Sigmoid colon (tissue), 7 donors: ENCODE measurements at places on chromosomes 11 and 22.

DNA sequence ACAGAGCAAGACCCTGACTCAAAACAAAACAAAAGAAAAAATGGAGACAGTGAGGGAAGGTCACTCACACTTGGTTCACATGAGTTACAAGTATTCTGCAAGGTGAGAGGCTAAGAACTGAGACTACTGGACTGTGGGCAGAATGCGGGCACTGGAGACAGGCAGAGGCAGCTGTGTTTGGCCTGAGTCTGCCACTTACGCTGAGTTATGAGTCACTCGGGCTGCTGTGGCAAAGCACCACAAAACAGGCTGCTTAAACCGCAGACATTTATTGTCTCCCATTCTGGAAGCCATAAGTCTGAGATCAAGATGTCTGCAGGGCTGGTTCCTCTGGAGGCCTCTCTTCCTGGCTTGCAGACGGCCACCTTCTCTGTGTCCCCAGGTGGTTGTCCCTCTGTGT, 122.8 kb downstream of the SHANK2 start:
- no peak for DNase-seq
- no peaks in the 10 kb centered on the region for H3K27me3 ChIP-seq
- H3K36me3 ChIP-seq, result no peaks in the 10 kb centered on the region
- H3K4me1 ChIP-seq, result no peaks in the 10 kb centered on the region
- H3K27ac ChIP-seq, result no peak overlapping the region

- H3K27me3 ChIP-seq, result no peaks in the 10 kb centered on the region
- no peak for DNase-seq
- H3K27ac ChIP-seq, result no peak overlapping the region
- H3K36me3 ChIP-seq, result no peaks in the 10 kb centered on the region
- no peak overlapping the region for H3K4me3 ChIP-seq
Measured at GRCh38 chr11:17790453-17790852, 55.9 kb downstream of the KCNC1 start.

DNA sequence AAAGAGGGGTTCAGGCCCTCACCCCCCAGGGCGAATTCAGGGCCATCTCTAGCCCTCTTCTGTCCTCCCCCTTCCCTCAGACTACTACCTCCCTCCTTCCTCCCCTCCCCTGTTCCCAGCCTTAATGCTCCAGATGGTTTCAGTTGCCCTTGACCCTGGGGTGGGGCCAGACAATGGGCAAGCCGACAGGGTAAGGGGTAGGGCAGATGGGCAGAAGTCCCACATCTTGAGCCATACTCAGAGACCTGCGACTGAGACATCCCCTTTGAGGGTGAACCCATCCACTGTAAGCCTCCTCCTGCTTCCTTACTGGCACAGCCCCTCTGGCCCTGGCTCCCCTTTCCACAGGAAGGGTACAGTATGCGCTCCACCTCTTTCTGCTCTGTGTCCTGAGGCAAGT, 1.9 kb downstream of the RHBDD3 start:
- H3K36me3 ChIP-seq, result peaks cover 3% of the 10 kb centered on the region
- H3K27ac ChIP-seq, result peak overlapping the region; percentile 94
- no peak overlapping the region for H3K4me3 ChIP-seq
- no peaks in the 10 kb centered on the region for H3K27me3 ChIP-seq

GRCh38 chr11:36345084-36345511, 49.0 kb downstream of the PRR5L start:
- H3K4me3 ChIP-seq, result no peak overlapping the region
- no peaks in the 10 kb centered on the region for H3K27me3 ChIP-seq

- no peaks in the 10 kb centered on the region for H3K4me1 ChIP-seq
- no peak overlapping the region for H3K27ac ChIP-seq
- H3K27me3 ChIP-seq, result no peaks in the 10 kb centered on the region
- H3K4me3 ChIP-seq, result no peak overlapping the region
- no peaks in the 10 kb centered on the region for H3K36me3 ChIP-seq
Measured at GRCh38 chr11:93905384-93905783, 55.0 kb upstream of the VSTM5 start.

- H3K36me3 ChIP-seq, result no peaks in the 10 kb centered on the region
- H3K4me1 ChIP-seq, result no peaks in the 10 kb centered on the region
- H3K4me3 ChIP-seq, result no peak overlapping the region
- no peak overlapping the region for H3K27ac ChIP-seq
Measured at GRCh38 chr11:31636983-31637382, 127.4 kb downstream of the ELP4 start.
